ENCODE measurements at places on chromosomes 7 and 10. TPM values are rescaled to one million over a fixed set of nuclear protein-coding genes. Genes with fewer than 3 reads are reported as not detected.

DNA sequence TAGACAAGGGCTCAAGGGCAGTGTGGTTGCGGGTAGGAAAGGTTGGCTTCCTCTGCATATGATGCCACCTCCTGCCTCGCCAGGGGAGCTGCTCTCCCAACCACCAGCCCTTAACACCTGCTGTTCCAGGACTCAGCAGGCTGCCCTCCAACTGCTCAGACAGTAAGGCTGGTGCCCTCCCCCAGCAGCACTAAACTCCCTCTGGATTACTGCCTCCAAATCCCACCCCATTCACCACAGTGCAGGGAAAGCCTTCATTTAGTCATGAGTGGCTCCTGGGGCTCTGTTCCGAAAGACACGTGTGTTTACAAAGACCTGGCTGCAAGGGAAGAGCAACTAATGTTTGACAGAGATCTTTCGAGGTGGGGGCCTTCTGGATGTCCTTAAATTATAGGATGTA lies 437.2 kb upstream of the MKI67 start:
- no peak for DNase-seq
- no peaks in the 10 kb centered on the region for H3K4me1 ChIP-seq
- H3K27ac ChIP-seq, result no peak overlapping the region
- H3K27me3 ChIP-seq, result peaks cover 10% of the 10 kb centered on the region
- H3K36me3 ChIP-seq, result no peaks in the 10 kb centered on the region

GRCh38 chr10:131847241-131847783 lies 53.5 kb upstream of the PPP2R2D start:
- no peak overlapping the region for H3K4me3 ChIP-seq
- no peak overlapping the region for H3K27ac ChIP-seq
- peaks cover 2% of the 10 kb centered on the region for H3K27me3 ChIP-seq
- H3K4me1 ChIP-seq, result no peaks in the 10 kb centered on the region

The KLLN gene
- 0.19 TPM for total RNA-seq

DNA sequence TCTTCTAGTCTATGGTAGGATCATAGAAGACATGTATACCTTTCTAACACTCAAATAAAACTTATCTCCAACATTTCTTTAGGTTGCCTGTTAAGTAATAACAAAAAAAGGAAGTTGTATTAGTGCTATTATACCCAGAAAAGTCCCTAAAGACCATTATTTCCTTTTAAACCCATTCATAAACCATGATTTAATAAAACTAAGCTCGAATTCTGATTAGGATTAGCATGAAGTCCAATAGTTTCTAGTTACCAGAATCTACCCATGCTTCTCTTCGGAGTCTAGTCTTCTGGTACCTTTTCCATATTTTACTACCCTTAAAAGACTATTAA lies 62.7 kb downstream of the USP6NL start:
- no peak overlapping the region for H3K27ac ChIP-seq
- no peaks in the 10 kb centered on the region for H3K27me3 ChIP-seq
- H3K4me3 ChIP-seq, result no peak overlapping the region
- H3K36me3 ChIP-seq, result no peaks in the 10 kb centered on the region
- DNase-seq, result no peak
- H3K4me1 ChIP-seq, result peaks cover 25% of the 10 kb centered on the region

GRCh38 chr7:8778459-8778858 lies 345.1 kb downstream of the NXPH1 start:
- no peak overlapping the region for H3K4me3 ChIP-seq
- H3K36me3 ChIP-seq, result no peaks in the 10 kb centered on the region
- no peak overlapping the region for H3K27ac ChIP-seq
- no peak for DNase-seq

The MSMB gene
- not detected for total RNA-seq

Measured in activated CD4-positive, alpha-beta memory T cell treated with anti-CD3 and anti-CD28 coated beads for 36 hours (primary cell).